ENCODE measurements at places on chromosomes 3 and 15. TPM values are rescaled to one million over a fixed set of nuclear protein-coding genes. Genes with fewer than 3 reads are reported as not detected.

PLSCR4 gene
- polyA plus RNA-seq = 18.0 TPM

GRCh38 chr3:119457246-119457645 is 6.2 kb downstream of the TMEM39A start:
- no peak for DNase-seq

DNA sequence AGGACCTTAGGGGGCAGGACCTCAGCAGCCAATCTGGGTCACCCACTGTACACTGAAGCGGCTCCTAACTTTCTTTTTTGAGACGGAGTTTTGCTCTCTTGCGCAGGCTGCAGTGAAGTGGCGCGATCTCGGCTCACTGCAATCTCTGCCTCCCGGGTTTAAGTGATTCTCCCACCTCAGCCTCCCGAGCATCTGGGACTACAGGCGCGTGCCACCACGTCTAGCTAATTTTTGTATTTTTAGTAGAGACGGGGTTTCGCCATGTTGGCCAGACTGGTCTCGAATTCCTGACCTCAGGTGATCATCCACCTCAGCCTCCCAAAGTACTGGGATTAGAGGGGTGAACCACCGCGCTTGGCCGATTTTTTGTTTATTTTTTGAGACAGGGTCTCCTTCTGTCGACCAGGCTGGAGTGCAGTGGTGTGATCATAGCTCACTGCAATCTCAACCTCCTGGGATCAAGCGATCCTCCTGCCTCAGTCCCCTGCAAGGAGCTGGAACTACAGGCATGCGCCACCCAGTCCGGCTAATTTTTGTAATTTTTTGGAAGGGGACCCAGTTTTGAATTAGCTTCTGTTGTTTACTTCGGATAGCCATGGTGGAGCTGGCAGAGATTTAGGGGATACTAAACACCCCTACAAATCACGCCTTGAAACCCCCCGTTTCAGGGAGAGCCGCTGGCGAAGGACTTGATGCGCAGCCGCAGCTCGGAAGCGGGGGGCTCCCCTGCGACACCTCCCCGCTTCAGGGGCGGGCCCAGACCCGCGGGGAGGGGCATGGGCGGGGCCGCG is 1.5 kb upstream of the CLK3 start:
- DNase-seq = no peak

- DNase-seq = no peak
Measured at GRCh38 chr3:55611121-55611520, 124.0 kb upstream of the WNT5A start.

GRCh38 chr3:194755671-194756459 is 70.2 kb downstream of the FAM43A start:
- no peak for DNase-seq

DNA sequence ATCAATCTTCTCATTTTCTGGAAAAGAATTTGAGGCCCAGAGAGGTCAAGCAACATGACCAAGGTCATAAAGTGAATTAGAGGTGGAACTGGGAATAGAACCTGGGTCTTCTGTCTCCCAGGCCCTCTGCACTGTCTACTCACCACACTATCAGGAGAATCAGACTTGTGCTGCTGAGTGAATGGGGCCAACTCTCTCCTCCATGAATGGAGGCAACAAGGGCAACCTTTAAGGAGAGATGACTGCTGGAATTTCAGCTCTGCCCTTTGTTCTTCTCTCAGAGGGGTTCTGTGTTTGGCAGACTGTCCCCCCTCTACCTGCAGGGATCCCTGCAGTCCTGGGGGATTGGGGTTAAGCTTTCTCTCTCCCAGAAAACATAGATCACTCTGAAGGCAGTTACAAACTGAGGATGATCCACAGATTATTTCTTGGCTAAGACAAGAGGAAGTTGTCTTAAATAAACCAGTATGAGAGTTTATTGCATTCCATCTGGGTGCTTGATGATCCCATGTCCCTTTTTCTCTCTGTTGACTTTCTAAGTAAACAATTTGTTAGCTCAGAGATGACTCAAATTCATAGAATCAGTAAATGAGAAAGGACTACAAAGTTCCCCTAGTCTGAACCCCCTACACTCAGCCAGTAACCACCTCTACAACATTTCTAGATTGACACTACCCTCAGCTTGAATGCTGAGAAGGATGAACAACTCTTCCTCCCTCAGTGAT is 99.0 kb upstream of the LIPC start:
- no peak for DNase-seq

GRCh38 chr3:152376351-152377183 is 107.8 kb downstream of the MBNL1 start:
- DNase-seq = no peak

GRCh38 chr3:133591271-133591742 is 17.8 kb downstream of the CDV3 start:
- no peak for DNase-seq

STAB1 gene
- polyA plus RNA-seq = 35.3 TPM

All from left renal cortex interstitium (tissue), 4 donors.